Activated CD4-positive, alpha-beta T cell treated with anti-CD3 and anti-CD28 coated beads, Interleukin-2, amount 10 ng/mL, durations not matched to agents 24 days and 14 days (primary cell): ENCODE measurements at places on chromosomes 4 and X. TPM values are rescaled to one million over a fixed set of nuclear protein-coding genes. Genes with fewer than 3 reads are reported as not detected.

Gene DDIT4L
- 0.56 and 0.76 TPM in 2 replicates for total RNA-seq

Gene PRPS2
- total RNA-seq, result 111 and 115 TPM in 2 replicates

DNA sequence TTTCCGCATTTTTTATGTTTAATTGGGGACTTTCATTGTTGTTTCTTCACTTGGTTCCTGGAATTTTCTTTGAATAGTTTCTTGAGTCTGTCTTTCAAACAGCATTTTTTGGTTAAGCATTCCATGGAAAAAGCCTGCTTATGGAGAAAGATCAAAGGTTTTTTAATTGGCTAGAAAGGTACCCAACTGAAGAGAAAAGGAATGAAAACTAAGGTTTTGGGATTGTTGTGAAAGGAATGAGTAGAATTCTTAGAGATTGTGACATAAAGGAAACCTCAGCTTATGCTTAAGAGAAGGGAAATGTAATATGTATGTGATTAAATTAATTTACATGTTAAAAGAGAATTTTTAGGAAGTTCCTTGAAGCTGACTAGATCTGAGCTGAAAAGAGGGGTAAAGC, 82.8 kb downstream of the CCKAR start:
- DNase-seq, result no peak

Gene CSN1S1
- total RNA-seq, result not detected in 2 replicates

Gene PRPS1
- total RNA-seq, result 112 and 115 TPM in 2 replicates

Gene PFKFB1
- 0.47 and 0.58 TPM in 2 replicates for total RNA-seq

DNA sequence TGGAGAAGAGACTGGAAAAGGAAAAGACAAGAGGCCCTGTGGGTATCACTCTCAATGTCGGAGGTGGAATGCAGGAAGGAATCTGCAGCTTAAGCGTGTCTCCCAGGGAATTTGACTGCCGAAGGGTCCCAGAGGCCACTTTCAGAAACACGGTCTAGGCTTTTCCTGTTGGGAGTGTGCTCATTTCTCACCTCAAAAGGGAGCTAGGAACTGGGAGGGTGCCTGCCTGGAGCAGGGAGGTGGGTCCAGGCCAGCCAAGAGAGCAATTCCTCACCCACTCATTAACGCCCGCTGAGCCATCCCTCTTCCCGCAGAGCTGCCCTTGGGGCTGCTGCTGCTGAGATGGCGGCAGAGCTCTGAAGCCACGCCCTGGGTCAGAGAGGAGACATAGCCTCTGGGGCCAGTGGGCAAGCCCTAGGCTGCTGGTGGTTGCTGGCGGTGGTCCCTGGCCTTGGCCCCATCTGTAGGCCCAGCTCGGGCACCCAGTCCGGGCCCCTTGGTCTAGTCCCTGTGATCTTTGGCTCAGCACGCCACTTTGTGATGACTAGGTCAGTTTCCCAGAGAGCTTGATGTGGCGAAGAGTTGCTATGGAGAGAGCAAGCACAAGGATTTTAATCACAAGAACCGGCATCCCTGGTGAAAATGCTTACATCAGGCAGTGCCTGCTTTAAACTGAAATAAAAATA, 4.1 kb downstream of the ZNF185 start:
- no peak for DNase-seq

Gene ETNPPL
- total RNA-seq, result not detected in 2 replicates

DNA sequence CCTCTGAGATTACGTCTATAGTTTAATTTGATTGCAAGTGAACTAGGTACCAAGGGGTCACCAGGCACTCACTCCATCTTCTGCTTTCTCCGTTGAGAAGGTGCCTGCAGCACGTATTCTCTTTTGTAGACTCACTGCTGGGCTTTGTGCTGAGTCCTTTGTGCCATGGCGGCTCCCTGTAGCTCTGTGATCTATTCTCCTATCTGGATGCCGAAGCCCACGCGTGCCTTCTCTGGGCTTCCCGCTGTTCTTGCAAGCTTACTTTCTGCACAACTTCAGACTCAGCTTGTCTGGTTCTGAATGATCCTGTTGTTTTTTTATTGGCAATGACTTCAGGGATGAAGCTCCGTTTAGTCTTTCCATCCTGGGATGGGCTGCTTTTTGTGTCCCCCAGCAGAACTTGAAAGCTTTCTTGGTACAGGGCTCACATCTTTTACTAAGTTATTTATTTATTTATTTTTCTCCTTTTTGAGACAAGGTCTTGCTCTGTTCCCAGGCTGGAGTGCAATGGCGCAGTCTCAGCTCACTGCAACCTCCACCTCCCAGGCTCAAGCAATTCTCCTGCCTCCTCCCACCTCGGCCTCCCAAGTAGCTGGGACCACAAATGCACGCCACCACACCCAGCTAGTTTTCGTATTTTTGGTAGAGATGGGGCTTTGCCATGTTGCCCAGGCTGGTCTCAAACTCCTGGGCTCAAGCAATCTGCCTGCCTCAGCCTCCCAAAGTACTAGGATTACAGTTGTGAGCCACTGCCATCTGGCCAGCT, 100.9 kb upstream of the NKX1-1 start:
- no peak for DNase-seq

Gene CFAP99
- total RNA-seq, result not detected in 2 replicates

Gene AFF2
- total RNA-seq, result 0.70 and 1.1 TPM in 2 replicates

- no peak for DNase-seq
Measured at GRCh38 chr4:48470137-48470536, 13.0 kb upstream of the SLC10A4 start.

DNA sequence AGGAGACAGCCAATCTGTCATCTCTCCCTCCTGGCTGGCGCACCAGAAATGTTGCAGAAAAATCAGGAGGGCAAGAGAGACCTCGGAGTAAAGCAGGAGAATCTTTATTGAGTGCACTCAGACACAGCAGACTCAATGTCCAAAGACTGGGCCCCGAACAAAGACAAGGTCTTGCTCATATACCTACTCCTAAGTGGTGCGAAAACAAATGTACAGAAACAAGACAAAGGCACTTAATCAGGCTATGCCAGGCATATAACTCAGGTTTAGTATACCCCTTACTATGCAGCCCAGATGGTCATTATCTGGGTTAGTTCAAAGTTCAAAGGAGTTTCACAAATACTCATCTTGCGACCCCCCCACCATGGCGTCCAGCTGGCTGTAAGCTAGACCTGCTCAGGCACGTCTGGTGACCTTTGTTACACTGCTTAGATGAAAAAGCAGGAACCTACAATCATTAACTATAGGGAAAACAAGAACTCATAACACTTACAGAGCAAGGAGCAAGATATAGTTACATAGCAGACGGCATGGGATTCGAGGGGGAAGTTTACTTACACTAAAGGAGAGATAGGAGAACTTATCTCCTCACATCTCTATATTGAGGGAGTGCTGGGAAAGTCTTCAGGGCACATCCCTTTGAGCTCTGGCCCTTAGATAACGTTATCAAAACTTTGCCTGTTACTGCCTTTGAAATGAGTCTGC, 27.5 kb downstream of the SULT1E1 start:
- DNase-seq, result peak; percentile 47
